MV-4-11 (cell line): ENCODE measurements at places on chromosomes 12 and 14.
A peak's percentile ranks its signal among the peaks of the same experiment; 100 is the strongest.

GRCh38 chr14:64856529-64857445, 22.9 kb downstream of the SPTB start:
- DNase-seq, result no peak

- DNase-seq, result peak; percentile 3
These were observed 447.5 kb downstream of the ADAMTS20 start for GRCh38 chr12:43104494-43104893.

DNA sequence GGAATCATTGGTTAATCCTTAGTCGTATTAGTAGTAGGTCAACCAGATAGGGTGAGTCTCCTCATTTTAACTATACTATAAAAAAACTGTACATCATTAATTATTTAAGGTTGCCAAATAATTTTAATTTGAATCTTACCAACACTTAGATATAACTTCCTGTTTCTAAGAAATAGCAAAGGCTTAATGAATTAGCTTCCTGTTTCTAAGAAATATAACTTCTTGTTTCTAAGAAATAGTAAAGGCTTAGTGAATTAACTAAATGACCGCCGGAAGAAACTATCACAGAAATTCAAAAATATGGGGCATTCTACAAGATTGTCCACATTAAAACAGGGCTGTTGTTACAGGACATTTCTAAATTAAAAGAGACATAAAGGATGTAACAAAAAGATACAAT, 392.9 kb upstream of the FOXG1 start:
- DNase-seq, result no peak

DNA sequence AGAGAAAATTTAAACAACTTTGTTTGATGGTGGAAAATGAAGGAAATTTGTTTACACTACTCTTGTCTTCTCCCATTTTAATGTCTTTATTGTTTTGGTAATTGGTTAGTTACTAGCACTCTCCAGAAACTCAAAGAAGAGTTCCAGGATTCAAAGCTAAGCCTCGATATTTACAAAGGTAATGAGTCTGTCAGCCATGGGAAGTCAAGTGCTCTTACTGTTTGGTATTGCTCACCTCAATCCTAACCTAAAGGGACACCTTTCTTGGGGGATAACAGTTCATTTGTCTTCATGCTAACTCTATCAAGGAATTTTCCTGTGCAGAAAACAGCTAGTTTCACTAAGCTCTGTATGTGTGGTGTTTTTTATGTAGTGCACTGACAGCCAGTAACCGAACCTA, 222.9 kb upstream of the LMO3 start:
- DNase-seq, result no peak

- DNase-seq, result peak; percentile 61
These were observed 79.3 kb upstream of the TSPAN11 start for GRCh38 chr12:30847259-30847658.

DNA sequence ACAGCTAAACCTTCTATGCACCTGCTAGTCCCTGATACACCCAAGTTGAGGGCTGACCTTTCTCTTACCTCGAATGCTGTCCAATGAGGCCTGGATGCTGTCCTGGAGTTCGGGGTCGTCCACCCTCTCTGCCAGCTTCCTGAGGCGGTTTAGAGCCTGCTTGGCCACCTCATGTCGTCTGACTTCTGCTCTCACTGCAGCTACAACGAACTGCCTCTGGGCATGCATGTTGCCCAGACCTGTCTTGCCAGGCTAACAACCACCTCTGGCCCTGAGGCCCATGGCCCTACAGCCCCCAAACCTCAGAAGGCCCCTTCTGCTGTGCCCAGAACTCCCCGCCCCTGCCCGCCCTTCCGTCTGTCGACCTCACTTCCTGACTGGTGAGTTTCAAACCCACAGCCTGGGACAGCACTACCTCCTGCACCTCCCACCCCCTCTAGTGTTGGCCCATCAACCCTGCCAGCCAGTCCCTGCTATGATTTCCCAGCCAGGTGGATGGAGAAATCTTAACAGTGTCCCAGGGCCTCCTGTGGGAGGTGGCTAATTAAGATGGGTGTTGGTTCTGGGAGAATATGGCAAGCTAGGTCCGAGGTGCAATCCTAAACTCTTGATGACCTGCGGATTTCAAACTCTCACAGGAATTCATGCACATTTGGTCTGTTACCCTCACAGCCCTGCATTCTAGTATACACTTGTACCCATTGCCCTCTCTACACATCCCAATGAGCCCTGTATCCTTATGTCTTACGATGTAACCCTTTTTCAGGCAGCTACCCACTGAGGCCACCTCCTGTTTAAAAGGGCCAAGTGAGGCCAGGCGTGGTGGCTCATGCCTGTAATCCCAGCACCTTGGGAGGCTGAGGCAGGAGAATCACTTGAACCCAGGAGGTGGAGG, 2.7 kb upstream of the TSPAN31 start:
- DNase-seq, result peak; percentile 71

- DNase-seq, result peak; percentile 76
These were observed 7.7 kb downstream of the KCNA5 start for GRCh38 chr12:5051334-5051733.

DNA sequence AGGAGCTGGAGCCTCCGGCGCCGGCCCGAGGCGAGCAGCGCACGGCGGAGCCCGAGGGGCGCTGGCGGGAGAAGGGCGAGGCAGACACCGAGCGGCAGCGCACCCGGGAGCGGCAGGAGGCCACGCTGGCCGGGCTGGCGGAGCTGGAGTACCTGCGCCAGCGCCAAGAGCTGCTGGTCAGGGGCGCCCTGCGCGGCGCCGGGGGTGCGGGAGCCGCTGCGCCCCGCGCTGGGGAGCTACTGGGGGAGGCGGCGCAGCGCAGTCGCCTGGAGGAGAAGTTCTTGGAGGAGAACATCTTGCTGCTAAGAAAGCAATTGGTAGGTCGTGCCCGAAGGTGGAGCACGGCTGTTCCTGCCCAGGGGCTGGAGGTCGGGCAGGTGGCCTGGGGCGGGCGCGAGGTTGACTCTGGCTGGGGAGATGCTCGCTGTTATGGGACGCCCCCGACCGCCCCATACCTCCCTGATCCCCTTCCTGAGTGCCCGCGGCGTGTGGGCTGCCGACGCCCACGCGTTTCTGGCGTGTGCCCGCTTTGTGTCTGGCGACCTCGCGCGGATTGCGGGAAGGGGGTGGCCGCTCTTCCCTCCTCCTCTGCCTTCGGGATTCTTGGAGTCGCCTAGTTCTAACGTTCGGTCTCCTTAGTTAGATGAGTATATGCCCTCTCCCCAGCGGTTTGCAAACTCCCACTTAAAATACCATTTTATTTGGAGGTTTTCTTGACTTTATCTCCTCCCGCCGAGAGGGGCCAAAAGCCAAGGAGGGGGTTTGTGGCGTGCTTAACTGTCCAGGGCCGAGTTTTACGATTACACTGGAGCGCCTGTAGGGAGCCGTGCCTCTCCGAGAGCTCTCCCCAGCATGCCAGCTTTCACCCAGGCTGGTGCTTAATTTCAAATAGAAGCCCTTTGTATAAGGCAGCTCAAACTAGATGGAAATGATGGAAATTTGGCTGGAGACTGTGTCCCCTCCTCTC, 752 bp downstream of the DACT1 start:
- no peak for DNase-seq

GRCh38 chr14:73758392-73759182, 44.4 kb upstream of the PNMA1 start:
- DNase-seq, result peak; percentile 94

DNA sequence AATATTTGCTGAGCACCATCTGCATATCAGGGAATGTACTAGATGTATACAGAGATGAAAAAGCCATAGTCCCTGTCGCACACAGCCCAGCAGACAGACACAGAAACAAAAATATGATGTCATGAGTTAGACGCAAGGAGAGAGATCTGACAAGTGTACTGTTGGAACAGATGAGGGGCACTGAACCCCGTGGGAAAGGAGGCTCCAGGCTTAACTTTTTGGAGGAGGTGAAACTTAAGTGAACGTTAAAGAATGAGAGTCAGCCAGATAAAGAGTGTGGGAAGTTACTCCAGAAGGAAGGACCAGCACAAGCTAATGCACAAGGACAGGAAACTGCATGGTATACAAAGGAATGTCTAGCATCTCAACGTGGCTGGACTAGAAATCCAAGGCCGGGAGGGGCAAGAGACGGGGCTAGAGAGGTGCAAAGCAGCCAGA, 2.5 kb upstream of the ACTN1 start:
- no peak for DNase-seq

DNA sequence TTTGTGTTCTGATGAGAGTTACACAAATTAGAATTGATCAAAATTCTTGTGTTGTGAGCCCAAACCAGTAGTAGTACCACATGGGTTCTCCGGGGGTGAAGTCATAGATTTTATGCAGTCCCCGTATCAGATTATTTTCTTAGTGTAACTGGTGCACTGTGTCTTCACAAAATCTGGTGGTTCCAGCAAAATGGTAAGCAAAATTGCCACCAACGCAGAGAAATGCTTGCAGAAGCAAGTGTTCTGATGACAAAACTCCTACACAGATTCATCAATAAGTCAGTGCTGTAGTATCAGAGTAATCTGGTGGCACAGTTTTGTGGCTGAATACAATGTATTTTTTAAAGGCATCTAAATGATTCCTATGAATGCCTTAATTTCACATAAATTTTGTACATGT, 1.3 kb upstream of the CACNA2D4 start:
- no peak for DNase-seq

GRCh38 chr14:36068777-36069534, 107.6 kb downstream of the PTCSC3 start:
- DNase-seq, result no peak

GRCh38 chr12:89556976-89557375, 31.1 kb upstream of the POC1B start:
- no peak for DNase-seq

- DNase-seq, result no peak
These were observed 129.6 kb upstream of the GARIN2 start for GRCh38 chr14:67059596-67059995.

GRCh38 chr12:124021007-124021406, 48.0 kb downstream of the ZNF664 start:
- no peak for DNase-seq

- no peak for DNase-seq
These were observed 87.9 kb upstream of the IGF1 start for GRCh38 chr12:102568276-102568675.

- DNase-seq, result peak; percentile 1
These were observed 218.9 kb downstream of the ITPR2 start for GRCh38 chr12:26614011-26614616.

GRCh38 chr12:121657305-121658008, 12.0 kb downstream of the MORN3 start:
- no peak for DNase-seq

DNA sequence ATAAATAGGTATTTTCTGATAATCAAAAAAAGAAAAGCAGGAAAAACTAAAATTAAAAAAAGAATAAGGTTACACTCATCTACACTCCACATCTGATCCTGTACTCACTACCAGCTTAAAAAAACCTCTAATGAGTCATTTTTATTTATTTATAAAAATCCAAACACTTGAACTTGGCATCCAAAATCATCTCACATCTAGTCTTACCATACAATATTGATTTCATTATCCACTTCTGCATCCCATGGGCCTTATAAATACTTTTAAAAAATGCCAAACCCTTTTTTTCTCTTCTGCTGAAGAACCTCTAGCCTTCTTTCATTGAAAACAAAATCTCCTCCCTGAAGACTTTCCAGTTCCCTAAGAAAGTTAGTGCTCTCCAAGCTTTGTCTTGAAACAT, 109.7 kb downstream of the TMTC3 start:
- DNase-seq, result no peak

DNA sequence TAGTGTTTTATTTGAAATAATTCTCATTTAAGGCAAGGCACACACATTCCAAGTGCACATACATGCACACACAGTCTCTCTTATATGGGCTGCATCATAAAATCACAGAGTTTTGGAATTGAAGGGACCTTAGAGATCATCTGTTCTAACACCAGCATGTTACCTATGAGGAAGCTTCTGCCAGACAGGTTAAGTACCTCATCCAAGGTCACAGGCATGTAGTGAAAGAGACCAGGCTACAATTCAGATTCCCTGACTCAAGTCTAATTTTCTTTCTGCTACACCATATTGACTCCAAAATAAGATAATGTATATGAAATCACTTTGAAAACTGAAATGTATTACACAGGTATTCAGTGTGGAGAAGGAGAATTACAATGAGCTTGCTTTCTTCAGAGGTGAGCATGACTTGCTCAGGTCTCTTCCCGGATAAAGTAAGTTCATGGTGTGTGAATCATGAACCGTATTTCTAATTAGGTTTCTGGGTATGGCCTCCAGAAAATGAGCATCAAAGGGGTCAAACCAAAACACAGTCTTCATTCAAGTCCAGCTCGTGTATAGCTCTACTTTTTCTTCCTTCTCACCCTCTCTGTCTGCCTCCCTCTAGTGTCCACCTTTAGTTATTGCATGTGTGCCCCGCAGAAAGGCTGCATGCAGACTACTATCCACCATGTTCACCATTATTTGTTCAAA, 411.9 kb downstream of the FUT8 start:
- peak; percentile 60 for DNase-seq

DNA sequence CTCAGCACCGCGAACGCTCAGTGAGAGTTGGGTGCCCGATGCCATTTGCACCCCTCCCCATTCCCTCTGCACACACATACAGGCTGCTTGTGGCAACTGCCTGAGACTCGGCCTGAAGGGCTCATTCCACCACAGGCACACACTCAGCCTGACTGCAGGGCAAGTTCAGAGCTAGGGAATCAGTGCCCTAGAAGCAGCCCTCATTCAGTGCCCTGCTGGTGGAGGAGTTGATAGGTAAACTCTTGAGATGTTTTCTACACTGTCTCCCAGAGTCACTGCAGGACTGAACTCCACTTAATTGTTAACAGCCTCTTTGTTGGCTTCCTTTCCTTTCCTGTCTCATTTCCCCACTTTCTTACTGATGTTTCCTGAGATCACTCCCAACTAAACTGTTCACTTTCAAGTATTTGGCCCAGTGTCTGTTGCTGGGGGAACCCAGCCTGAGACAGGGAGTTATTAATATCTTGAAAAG, 16.9 kb downstream of the PPP1R36 start:
- DNase-seq, result no peak

GRCh38 chr12:82567688-82568087, 119.0 kb upstream of the TMTC2 start:
- no peak for DNase-seq

- DNase-seq, result no peak
These were observed 178.8 kb downstream of the EXOC5 start for GRCh38 chr14:57089901-57090300.

- no peak for DNase-seq
These were observed 24.7 kb upstream of the MAP1LC3B2 start for GRCh38 chr12:116534311-116535121.

DNA sequence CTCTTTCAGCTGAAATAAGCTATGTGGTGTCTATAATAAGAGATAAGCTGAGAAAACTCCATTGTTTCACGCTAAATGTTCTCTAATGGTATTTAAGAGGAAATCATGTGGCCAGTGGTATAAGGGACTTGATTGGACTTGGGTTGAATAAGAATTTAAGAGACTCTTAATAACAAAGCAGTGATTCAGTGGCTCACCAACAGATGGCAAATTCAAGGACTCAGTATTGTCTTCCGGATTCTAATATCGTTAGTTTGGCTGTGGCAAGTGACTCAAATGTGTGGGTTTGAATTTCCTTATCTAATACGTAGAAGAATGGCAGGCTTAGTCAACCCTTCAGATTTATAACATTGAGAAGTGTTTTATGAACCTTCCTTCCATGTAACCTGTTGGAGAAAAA, 49.1 kb upstream of the KCNH3 start:
- DNase-seq, result peak; percentile 16
